ENCODE measurements at places on chromosomes 6 and 20. TPM values are rescaled to one million over a fixed set of nuclear protein-coding genes. Genes with fewer than 3 reads are reported as not detected.
A peak's percentile ranks its signal among the peaks of the same experiment; 100 is the strongest.

BANF2 gene
- not detected for total RNA-seq

GRCh38 chr6:45272626-45273025 lies 55.5 kb upstream of the RUNX2 start:
- DNase-seq = no peak

DNA sequence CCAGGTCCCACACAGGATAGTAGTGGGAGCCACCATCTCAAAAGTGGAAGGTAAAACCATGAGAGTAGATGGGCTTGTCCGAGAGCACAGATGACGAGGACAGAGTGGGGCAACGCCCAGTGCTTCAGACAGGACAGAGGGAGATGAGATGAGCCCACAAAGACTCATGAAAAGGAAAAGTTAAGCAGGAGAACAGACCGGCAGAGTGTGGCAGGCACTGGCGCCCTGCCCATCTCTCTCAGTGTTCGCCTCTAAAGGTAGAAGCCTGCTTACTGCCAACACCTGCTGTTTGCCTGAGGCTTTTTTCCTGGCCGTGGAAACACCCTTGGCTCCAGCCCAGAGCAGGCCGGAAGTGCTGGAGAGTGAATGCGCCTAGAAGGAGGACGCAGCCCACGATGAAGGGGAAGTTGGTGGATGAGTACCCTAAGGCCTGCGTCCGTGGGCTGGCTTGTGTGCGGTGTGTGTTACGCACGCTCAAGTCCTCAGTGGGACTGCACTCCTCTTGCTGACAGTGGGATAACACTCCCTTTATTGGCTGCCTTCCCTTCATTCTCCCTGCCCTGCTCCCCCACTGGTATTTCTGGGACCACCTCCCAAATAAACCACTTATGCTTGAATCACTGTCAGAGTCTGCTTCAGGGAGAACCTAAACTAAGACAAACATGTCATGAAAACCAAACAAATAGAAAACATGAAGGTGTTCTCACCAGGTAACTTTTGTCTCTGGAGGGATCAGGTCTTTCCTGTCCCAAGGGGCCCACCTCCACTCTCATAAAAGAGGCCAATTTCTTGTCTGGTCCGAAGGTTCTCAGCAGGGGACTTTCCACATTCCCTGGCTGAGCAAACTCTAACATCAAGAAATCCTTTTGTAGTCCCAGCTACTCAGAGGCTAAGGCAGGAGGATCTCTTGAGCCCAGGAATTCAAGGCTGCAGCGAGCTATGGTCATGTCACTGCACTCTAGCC lies 9.1 kb upstream of the FOXP4 start:
- DNase-seq = no peak

DNA sequence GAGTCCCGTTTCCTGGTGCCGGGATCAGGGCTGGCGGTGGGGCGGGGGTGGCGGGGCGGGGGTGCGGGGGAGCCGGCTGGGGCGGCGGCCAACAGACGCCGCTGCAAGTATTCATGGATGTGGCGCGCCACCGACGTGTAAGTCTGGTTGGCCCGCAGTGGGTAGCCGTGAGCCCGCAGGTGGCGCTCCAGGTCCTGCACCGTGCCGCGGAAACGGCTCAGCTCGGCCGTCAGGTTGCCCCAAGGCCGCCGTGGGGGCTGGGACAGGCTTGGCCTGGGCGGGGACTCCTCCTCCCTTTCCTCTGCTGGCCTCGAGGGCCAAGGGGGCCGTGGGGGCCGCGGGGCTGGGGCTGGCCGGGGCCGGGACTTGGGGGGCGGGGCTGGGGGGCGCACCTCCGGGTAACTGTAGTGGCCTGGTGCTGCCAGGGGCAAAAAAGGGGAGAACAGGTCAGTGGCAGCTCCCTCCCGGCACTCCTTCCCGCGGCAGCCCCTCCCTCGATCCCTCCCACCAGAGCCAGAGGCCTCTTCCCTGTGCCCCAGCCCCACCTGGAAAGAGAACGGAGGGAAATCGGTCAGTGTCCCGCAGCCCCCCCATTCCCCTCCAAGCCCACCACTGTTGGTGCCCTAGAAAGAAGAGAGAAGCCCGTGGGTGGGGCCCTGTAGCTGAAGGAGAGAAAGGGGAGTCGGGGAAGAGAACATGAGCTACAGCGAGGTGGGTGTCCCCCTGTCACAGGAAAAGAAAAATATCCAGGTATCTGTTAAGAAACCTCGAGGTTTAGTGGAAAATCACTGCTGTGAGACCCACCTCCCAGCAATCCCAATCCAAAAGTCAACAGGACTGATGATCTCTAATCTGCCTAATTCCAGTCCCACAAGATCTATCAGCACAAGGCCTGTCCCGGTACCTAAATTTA lies 21.3 kb downstream of the TNXB start:
- DNase-seq = peak; percentile 60

NKAIN4 gene
- total RNA-seq = not detected

GRCh38 chr20:3046677-3047462 lies 1.0 kb downstream of the MRPS26 start:
- DNase-seq = no peak

DNA sequence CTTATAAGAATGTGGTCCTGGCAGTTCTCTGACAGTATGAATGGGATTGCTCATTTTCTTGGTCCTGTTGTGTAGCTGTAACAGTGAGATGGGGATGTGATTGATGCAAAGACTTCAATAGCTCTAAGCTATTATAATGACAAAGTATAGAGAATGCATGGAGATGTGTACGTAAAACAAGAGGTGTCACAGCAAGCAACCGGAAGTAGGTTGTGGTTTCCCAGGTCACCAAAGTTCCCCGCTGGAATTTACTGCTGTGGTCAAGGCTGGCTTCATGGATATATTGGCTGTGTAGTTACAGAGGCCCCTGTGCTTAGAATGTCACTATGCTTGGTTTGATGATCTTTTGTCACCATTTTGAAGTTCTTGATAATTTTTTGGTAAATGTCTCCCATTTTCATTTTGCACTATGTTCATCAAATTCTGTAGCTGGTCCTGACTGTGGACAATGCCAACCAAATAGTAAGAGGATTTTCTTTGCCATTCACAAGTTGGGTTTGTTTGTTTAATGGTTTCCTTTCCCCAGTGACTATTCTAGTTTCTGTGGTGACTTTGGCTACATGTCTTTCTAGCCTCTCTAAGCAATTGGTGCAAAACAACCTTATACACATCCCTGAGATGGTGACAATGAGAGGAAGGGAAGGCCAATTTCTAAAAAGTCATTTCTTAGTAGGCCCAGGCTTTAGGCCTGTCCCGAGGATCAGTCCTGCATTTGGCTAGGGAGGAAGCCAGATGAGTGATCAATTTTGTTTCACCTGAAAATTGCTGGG lies 10.5 kb downstream of the DNAH8 start:
- DNase-seq = no peak

DNA sequence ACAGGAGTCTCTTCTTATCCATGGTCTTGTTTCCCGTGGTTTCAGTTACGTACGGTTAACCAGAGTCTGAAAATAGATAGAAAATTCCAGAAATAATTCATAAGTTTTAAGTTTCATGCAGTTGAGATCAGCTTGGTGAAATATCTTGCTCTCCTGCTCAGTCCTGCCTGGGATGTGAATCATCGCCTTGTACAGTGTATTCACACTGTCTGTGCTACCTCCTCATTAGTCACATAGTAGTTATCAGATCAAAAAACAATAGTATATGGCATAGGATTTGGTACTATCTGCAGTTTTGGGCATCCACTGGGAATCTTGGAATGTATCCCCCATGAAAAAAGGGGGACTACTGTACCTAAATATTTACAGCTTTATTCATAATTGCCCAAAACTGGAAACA lies 22.7 kb upstream of the MOCS1 start:
- no peak for DNase-seq

GRCh38 chr20:58967652-58968429 lies 13.2 kb upstream of the NELFCD start:
- no peak for DNase-seq

ARFGAP1 gene
- total RNA-seq = 113 TPM

GRCh38 chr6:134389129-134389528 lies 71.2 kb upstream of the SGK1 start:
- no peak for DNase-seq

DNA sequence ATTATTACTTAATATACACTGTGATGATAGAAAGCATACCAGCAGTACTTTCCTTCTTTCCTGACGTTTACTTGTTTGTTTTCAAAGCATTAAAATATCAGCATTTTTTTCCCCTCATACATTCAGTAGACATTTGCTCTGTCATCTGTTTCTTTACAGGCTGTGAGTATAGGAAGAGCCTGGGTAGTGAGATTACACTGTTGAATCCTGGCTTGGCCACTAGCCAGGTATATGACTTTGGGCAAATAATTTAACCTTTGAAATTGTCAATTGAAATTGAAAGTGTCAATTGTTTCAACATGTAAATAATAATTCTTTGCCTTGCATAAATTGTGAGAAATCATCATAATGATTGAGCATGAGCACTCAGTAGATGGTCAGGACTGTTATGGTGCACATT lies 336.2 kb downstream of the CDKAL1 start:
- no peak for DNase-seq

- no peak for DNase-seq
These were observed 109.0 kb downstream of the HFE start for GRCh38 chr6:26195924-26196845.

GRCh38 chr20:62025394-62025793 lies 40.3 kb downstream of the TAF4 start:
- DNase-seq = no peak

GRCh38 chr6:63418741-63419140 lies 99.0 kb upstream of the LGSN start:
- no peak for DNase-seq

DNA sequence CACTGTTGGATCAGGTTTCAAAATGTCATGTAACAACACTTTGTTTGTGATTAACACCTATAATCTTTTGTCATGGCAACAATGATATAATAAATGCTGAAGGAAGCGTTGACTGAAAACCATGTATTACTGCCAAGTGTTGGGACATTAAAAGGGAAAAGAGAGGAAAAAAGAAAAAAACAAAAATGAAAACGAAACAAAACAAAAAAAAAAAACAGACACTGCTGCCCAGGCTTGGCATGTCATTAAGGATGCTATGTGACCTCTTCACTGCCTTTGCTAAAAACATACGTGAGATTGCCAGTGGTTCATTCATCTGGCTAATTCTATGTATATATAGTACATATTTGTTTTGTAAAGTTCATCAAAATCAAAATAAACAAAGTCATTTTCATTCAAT lies 516.7 kb upstream of the RNF217 start:
- DNase-seq = no peak

DNA sequence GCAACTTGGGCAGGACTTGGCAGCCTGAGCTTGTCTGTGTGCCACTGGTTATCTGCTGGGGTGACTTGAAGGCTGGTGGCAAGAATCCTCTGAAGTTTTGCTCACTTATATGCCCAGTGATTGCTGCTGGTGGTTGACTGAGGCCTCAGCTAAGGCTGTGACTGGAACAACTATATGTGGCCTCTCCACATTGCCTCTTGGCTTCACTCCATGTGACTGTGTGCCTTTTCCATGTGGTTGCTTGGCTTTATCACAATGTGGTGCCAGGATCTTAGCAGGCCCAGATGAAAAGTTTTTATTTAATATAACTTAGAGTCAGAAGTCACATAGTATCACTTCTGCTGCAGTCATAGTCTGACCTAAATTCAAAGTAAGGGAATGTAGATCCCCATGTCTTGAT lies 104.5 kb downstream of the ADAT2 start:
- no peak for DNase-seq

PNPLA1 gene
- total RNA-seq = 0.42 TPM

- DNase-seq = no peak
These were observed 40.5 kb downstream of the PLN start for GRCh38 chr6:118588626-118589025.

DNA sequence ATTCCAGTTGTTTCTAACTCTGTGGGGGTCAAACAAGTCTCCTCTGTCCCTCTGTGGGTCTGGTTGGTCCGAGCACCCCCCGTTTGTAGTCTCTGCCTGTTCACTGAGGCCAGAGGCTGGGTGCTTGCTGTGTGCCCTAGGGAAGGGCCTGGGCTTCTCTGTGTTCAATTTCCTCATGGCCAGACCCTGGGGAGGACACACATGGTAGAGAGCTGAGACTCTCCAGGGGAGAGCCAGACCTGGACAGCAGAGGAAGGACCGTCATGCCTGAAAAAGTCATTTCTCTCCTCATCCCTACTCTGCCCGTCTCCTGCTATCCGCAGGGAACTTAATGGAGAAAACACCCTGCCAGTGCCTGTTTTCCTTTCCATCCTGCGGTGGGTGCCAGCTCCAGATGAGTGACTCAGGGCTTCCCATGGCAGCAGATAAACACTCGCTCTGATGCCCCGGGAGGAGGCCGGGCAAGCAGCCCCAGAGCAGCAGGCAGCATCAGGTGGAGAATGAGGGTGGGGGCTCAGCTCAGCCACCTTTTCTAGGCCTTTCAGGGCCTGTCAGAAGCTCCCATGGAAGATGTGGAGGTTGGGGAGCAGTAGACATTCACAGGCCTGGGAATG lies 51.9 kb downstream of the SNAI1 start:
- DNase-seq = no peak

DNA sequence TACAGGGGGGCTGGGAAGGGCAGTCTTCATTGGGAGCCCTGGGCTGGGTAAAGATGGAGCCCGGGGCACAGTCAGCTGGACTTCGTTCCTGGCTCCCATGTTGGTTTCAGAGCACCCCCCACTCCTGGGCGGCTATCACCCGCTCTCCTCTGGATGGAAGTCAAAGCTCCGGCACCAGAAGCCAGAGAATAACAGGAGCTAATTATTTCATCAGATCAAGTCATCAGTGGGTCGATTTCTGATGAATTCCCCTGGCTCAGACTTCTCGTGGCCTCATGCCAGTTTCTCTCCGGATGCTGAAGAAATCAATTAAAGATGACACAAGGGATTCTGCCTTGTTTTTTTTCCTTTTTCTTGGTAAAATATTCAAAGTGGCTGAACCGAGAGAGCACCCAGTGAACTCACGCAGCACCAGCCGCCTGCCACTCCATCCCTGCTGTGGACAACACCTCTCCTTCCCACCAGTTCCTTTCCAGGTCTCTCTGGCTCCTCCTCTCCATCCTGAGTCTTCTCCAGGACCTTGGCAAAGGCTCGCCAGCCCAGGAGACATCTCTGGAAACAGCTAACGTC lies 22.5 kb downstream of the SULF2 start:
- DNase-seq = no peak

OR12D3 gene
- not detected for total RNA-seq

GRCh38 chr6:6915813-6916547 lies 191.8 kb upstream of the RREB1 start:
- no peak for DNase-seq

GRCh38 chr6:72037006-72037405 lies 150.7 kb downstream of the RIMS1 start:
- DNase-seq = no peak

- DNase-seq = no peak
These were observed 236.2 kb upstream of the TAB2 start for GRCh38 chr6:149081281-149081680.

GRCh38 chr6:73586416-73586974 lies 65.7 kb upstream of the EEF1A1 start:
- DNase-seq = no peak

GRCh38 chr6:13952101-13952500 lies 27.3 kb downstream of the RNF182 start:
- no peak for DNase-seq

Measured in CD4-positive, alpha-beta memory T cell (primary cell).